Left renal cortex interstitium (tissue), 4 donors: ENCODE measurements at places on chromosomes 6 and 20. TPM values are rescaled to one million over a fixed set of nuclear protein-coding genes. Genes with fewer than 3 reads are reported as not detected.
A peak's percentile ranks its signal among the peaks of the same experiment; 100 is the strongest.

GRCh38 chr6:142861711-142862110, 83.3 kb downstream of the HIVEP2 start:
- DNase-seq: no peak

DNA sequence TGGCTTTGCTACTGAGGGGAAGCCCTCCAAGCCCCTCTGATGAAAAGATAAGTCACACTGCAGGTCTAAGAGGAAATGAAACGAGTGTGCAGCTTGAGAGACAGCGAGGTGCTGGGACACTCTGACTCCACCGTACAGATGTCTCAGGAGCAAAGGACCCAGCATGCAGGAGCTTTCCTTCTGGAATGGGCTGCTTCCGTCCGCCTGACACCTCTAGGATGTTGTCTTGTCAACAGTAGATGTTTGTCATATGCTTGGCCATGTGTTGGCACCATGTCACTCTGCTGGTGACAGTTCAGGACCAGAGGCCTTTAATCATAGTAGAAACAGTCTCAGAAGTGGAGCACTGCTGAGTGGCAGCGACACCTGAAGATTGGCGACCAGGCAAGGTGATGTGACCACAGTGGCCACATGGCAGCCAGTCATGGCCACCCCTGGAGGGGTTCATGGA, 46.7 kb downstream of the SLC24A3 start:
- DNase-seq: no peak

GRCh38 chr20:18466574-18466893, 296 bp downstream of the DZANK1 start:
- no peak for DNase-seq

DNA sequence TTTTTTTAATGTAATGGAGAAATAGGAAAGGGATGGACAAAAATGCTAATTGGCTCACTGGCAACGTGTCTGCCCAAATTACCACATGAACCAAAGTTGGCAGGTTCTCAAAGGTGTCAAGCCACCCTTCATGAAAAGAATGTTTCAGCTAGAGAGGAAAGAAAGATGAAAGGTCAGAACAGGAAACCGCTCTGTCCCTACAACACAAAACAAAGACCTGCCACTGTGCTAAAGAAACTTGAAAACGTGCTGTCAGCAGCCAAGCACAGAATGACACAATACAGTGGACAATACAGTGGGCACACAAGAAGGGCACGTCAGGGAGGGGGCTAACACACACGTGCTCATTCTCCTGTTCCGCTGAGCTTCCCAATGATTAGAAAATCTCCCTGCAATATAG, 4.9 kb downstream of the PREP start:
- no peak for DNase-seq

Gene HFE
- polyA plus RNA-seq: 8.8 TPM

Gene EFCAB8
- polyA plus RNA-seq: 0.13 TPM

DNA sequence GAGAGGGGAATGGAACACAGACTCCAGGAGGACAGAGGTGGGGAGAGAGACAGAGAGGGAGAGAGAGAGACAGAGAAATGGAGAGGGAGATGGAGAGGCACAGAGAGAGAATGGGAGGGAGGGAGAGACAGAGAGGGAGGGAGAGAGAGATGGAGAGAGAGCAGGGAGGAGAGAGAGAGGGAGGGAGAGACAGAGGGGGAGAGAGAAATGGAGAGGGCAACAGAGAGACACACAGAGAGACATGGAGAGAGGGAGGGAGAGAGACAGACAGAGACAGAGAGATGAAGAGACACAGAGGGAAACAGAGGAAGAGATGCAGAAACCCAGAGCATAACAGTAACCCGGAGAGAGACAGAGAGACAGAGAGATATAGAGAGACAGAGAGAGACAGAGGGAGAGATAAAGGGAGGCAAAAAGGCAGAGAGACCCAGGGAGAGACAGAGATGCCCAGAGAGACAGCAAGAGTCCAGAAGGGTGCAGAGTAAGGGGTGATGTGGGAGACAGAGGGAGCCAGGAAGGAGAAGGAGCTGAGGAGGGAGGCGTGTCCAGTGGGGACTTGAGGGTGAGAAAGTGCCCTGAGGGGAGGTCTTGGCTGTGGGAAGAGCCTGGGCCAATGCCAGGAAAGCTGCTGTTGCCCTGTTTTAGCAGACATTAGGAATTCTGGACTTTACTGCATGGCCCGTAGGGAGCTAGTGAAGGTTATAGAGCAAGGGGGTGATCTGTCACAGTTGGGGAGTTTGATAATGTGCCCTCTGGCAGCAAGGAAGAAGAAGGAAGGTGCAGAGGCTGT, 78.3 kb downstream of the SRC start:
- DNase-seq: no peak

GRCh38 chr6:137172734-137173431, 561 bp downstream of the IL22RA2 start:
- no peak for DNase-seq

DNA sequence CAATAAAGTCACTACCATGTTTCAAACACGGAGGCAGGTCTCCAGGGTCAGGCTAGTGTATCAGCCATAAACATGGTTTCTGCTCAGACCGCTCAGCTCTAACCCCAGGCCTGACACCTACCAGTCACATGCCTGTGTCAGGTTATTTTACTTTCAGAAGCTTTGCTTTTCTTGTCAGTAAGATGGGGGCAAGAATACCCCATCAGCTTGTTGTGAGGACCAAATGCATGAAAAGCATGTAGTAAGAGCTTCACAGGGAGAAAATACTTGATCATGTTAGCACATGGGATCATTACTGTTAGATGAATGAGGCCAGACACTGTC, 65.2 kb upstream of the PIM1 start:
- no peak for DNase-seq

DNA sequence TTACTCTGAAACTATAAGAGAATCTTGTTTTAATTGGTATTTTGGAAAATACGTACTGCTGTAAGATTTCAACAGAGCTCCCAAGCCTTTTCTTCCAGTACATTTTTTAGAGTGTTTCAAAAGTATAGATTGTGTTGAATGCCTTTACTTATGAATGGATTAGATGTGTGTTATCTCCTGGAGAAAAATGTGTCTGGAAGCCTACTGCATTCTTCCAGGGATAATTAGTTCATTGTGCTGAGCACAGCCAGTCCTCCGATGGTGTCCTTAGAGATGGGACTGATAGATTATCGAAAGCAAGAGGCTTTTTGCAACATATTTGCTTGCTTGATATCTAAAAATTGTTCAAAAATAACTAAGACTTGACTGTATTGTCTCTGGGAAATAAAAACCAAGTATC, 114.2 kb downstream of the PLEKHG1 start:
- DNase-seq: no peak

Gene APCDD1L
- 16.0 TPM for polyA plus RNA-seq

Gene DEFB116
- not detected for polyA plus RNA-seq

DNA sequence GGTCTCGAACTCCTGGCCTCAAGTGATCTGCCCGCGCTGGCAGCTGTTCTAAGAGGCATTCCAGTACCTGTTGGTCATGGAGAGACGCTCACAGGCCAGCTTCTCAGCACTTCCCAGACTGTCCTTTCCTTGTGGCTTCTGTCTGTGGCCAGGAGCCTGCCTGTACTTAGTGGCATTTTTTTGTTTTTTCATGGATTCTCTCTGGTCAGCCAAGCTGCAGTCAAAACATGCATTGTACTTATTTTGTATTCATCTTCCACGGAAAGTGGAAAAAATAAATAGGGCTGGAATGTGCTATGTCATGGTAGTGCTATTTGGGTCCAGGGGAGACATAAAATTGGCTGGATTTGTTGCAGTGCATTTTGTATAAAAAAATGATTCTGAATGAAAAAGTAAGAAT, 29.1 kb downstream of the ZDHHC14 start:
- no peak for DNase-seq

Gene C6orf118
- polyA plus RNA-seq: 3.4 TPM

Gene PRDM13
- not detected for polyA plus RNA-seq

DNA sequence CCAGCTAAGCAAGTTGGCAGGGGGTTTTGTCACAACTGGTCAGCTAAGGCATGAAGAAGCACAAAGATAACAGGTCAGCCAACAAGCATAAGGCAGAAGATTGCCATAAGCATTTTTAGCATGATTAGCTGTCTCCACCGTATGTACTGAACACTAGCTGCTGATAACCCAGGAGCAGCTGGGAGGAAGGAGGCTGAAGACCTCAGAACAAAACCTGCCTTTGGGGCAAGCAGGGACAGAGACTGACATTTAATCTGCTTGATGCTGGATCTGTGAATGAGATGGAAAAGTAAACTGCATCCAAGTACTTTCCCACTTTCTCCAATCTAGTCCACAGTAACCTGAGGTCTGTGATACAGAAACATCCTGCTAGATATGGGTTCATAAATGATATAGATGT, 353.0 kb upstream of the MAP3K7 start:
- DNase-seq: no peak

DNA sequence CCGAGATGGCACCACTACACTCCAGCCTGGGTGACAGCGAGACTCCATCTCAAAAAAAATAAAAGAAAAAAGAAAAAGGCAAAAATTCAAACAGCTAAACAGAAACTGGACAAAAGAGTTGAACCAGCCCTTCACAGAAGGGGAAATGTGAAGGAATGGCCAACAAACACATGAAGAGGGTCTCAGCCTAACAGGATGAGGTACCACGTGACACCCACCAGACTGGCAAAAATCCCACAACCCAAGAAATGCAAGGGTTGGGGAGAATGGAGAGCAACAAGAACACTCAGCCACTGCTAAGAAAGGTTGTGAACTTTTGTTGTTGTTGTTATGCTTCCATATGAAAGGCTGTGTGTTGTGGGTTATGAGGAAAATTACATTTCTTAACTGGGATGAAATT, 357.7 kb downstream of the PREX1 start:
- DNase-seq: no peak

Gene TTK
- polyA plus RNA-seq: 22.3 TPM

DNA sequence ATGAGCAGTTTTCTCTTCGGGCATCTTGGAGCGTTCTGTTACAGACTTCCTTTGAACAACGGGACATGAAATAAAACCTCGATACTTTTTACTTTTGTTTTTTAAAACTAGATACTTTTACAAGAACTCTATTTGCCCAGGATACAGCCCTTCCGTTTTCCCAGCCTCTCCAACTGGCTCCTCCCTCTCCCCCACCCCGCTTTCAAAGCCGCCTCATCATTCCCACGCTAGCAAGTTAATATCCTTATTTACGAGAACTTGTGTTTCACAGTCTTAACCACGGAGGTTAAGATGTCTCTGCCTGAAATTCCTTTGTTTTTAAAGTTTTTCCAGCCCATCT, 241 bp upstream of the CFAP206 start:
- peak; percentile 43 for DNase-seq

Gene FOXA2
- polyA plus RNA-seq: not detected

Gene RBM24
- polyA plus RNA-seq: 0.81 TPM

Gene HLA-DOA
- 5.4 TPM for polyA plus RNA-seq

GRCh38 chr6:100344761-100345160, 120.0 kb downstream of the SIM1 start:
- no peak for DNase-seq

- DNase-seq: no peak
Measured at GRCh38 chr20:62831361-62831788, 14.5 kb downstream of the COL9A3 start.

GRCh38 chr20:12411246-12411940, 493.7 kb downstream of the BTBD3 start:
- DNase-seq: no peak

- DNase-seq: no peak
Measured at GRCh38 chr6:7588506-7588905, 1.5 kb upstream of the SNRNP48 start.

GRCh38 chr6:150528648-150529285, 70.9 kb upstream of the PLEKHG1 start:
- DNase-seq: no peak

DNA sequence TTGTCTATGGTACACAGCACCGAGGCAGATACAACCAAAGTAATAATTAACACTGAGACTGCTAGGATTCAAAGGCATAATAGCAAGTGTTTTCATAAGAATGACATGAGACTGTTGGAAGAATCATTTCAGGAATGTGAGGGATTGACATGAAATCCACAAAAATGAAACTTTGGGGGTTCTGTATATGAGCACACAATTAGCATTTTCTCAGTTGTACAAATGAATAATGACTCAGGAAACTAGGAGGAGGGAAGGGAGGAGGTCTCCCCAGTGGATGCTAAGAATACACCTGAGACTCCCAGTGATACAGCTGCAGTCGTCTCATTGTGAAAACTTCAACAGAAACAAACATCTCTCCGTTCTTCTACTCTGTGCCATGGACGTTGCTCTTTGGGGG, 428.4 kb upstream of the PLCB4 start:
- DNase-seq: no peak

DNA sequence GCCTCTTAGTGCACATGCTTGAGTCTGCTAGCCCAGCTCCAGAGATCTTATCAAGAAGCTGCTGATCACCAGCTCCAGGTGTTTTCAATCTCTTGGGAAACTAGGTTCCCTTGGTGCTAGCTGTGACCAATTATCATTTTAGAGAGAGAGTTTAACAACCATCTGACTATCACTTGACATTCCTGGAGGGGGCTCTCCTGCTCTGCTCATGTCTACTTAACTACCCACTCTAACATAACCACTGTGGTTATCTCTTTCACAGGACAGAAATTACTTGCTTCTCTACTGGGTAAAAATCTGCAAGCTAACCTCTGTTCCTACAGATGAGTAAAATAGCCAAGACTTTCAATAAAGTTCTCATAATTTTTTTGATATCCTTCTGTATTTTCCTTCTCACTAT, 823.4 kb upstream of the GJE1 start:
- no peak for DNase-seq

Gene DPPA5
- not detected for polyA plus RNA-seq

Gene PDE10A
- polyA plus RNA-seq: 17.2 TPM

DNA sequence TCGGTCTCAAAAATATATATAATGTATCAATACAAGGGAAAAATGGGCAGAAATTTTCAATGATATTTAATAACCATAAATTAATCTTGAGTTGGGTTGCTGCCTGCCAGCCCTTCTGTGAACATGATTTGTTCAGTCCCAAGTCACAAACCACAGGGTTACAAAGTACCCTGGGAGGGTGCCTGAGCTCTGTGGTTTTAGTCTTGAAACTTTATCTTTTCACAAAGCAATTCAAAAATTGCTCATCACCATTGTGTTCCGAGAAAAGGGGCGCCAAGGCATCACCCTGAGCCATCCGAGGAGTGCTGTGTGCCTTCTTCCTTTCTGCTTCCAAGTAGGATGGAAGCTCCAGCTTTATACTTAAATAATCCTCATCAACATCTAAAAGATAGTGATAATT, 141.6 kb upstream of the AKAP12 start:
- DNase-seq: no peak

GRCh38 chr6:12335717-12336116, 45.6 kb downstream of the EDN1 start:
- DNase-seq: no peak

Gene SNX5
- polyA plus RNA-seq: 218 TPM
